ENCODE measurements at places on chromosomes 16 and 17. TPM values are rescaled to one million over a fixed set of nuclear protein-coding genes. Genes with fewer than 3 reads are reported as not detected.

- no peak for DNase-seq
These were observed 2.7 kb upstream of the PIEZO1 start for GRCh38 chr16:88787579-88788314.

- DNase-seq: no peak
These were observed 103.7 kb upstream of the GNAO1 start for GRCh38 chr16:56087626-56088025.

DNA sequence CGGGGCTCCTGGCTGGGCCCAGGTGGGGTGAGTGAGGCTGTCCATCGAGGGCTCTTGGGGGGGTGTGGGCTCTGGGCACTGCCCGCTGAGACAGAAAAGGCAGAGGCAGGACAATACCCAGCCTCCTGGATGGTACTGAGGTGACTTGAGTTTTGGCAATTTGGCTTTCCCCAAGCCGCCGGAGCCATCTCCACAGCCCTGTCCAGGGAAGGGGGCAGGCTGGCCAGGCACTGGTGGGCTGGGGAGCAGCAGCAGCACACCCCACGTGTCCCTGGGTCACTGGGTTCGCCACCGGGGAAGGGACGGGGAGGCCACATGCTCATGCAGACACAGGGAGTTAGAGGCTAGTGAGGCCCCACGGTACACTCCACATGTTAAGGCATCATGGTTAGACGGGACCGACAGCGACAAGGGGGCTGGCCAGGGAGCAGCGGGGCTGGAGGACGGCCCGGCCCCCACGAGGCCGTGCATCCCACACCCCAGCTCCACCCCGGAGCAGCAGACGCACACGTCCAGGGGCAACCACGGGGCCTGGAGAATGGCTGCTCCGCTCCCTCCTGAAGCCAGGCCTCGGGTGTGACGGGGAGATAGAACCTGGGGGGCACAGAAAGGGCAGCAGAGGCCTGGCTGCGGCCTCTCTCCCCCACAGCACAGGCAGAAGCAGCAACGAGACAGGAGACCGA, 3.0 kb downstream of the ARHGDIA start:
- DNase-seq: no peak

PRSS33 gene
- not detected for total RNA-seq

- DNase-seq: no peak
These were observed 52.5 kb downstream of the MRC2 start for GRCh38 chr17:62679866-62680377.

GRCh38 chr17:80047176-80047575, 10.7 kb downstream of the CCDC40 start:
- DNase-seq: no peak

- DNase-seq: no peak
These were observed 16.8 kb upstream of the LRRC37A3 start for GRCh38 chr17:64936117-64936516.

DNA sequence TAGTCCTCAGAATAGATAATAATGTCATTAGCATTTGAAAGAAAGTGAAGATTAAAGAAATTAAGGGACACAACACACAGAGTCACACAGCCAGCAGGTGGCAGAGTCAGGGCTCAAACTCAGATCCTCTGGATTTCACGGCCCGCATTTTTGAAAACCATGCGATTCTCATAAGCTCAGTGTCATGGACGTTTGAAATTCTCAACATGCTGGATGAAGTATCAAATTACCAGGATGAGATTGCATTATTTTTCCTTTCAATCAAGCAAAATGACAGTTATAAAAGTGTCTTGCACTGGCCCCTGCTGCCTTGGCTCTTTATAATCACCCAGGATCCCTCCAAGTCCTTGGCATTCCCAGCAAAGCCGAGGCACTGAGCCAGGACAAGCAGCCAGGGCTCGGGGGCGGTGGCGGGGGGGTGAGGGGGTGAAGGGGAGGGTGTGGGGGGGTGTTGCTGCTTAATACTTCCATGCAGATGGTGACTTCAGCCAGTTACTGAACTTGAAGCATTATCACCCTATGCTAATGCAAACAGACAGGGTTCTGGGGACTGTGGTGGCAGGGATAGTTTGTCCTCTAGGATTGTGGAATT, 6.6 kb upstream of the BMERB1 start:
- DNase-seq: peak; percentile 60

CRYM gene
- 5.0 TPM for total RNA-seq

DNA sequence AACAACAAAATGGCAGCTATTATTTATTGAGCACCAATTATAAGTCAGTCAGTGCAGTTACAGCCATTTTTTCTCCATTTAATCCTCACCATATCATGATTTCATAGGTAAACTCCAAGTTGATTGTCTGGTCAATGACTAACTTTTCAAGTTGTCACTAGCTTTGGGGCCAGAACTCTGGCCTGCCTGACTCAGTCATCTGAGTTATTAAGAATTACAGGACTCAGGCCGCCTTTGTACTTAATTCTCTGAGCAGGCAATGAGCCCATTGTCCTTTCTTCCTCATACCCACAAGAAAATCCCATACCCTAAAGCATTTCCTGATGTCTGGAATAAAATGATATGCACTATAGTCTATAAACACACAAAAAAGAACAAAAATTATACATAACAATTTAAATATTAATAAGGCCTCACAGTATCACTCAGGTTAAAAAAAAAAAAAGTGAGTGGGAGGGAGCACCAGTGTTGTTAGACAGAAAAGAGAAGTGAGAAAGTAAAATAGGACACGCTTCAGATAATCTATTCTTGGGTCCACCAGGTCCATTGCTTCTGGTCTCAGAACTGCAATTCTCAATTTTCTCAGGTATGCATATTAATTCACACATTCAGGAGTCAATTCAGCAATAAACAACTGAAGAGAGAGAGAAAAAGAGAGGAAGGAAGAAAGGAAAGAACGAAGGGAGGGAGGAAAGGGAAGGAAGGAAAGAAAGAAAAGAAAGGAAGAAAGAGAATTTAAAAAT, 70.2 kb downstream of the SPAG9 start:
- peak; percentile 68 for DNase-seq

GRCh38 chr17:80106751-80107150, 5.4 kb downstream of the GAA start:
- no peak for DNase-seq

DNA sequence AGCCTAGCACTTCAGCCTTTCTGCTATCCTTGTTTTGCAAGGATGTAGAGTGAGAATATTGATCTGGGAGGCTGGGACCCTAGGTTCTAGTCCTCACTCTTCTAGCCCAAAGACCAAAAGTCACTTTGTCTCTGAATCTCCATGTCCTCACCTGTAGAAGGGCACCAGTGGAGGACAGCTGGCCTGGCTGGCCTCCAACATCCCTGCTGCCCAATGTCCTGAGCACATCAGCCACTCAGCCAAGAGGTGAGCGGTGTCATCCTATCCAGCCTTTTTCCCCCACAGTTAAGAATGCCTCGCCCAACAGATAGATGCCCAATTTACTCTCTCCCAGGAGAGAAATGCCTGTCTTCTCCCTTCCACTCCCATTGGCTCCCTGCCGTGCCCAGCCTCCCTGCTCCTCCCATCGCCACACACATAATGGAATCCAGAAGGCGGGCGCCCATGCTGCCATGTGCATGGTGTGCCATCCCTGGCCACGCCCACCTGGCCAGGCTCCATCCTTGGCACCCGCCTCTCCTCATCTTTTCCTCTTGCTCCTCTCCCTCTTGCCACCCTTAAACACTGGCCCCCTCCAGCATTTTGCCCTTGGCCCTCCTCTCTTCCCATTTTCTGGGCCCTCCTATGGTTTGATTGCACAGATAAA, 157.3 kb upstream of the SDK2 start:
- no peak for DNase-seq

RHBDF2 gene
- 40.1 TPM for total RNA-seq

DNA sequence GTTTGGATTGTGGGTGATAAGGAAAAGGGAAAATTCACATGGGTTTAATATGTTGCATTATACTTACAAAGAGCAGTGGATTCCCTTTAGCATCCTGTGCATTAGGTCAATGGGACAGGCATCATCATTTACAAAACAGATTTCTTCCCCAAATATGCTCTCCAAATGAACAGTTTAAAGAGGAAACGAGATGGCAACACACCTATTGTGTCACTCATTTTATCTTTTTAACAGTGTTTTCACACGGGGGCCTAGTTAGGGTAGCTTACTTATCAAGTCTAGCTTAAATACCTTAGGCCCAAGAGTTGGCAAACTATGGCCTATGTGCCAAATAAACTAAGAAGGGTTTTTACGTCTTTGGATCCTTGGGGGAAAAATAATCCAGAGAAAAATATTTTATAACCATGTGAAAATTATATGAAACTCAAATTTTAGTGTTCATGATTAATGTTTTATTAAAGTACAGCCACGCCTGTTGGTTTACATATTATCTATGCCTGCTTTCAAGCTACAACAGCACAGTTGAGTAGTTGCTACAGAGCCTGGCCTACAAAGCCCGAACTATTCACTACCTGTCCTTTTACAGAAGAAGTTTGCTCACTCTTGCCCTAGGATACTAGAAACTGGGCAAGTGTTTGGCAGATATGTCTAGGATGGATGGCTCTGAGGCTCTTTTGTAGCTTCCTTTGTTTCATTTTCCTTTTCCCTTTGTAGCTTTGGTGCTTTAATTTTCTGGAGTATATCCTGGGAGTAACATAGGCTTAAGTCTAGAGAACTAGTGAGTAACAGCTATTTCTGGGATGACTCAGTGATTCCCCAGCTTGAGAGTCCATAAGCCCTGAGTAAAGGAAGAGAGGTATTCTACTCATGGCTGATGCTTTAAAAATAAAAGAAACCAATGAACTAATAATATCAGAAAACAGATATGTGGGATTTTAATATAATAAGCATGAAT, 12.4 kb downstream of the NUP93 start:
- DNase-seq: peak; percentile 91

IGF2BP1 gene
- total RNA-seq: 0.45 TPM

DNA sequence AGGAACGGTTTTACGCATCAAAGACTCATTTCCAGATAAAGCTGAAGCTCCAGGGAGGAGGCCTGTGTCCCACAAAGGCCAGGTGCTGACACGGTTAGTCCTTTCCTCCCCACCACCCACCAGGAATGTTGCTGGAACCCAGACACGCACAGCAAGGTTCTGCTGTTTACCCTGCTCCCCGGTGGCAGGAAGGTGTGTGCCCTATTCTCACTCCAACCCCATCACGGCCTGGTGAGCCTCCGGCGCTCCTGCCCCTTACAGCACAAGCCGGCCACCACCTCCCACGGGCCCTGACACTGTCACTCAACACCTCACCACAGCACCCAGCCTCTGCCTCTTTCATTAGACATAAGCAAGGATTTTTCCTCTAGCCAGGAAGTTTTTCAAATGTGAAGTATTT, 47.8 kb downstream of the ANKRD11 start:
- peak; percentile 25 for DNase-seq

NAA60 gene
- total RNA-seq: 34.9 TPM
